ENCODE measurements at places on chromosomes 5 and 9. TPM values are rescaled to one million over a fixed set of nuclear protein-coding genes. Genes with fewer than 3 reads are reported as not detected.

The CDH6 gene
- 2.9 TPM for polyA plus RNA-seq

The RASGRF2 gene
- polyA plus RNA-seq: 0.85 TPM

The SHISAL2B gene
- not detected for polyA plus RNA-seq

The CEP120 gene
- 23.1 TPM for polyA plus RNA-seq

The TLX3 gene
- not detected for polyA plus RNA-seq

The PDE8B gene
- 2.2 TPM for polyA plus RNA-seq

The PCDHA10 gene
- 0.02 TPM for polyA plus RNA-seq

The ZNF618 gene
- 5.4 TPM for polyA plus RNA-seq

The MYOZ3 gene
- polyA plus RNA-seq: 0.04 TPM

The UGT3A1 gene
- polyA plus RNA-seq: not detected

The WDR38 gene
- polyA plus RNA-seq: not detected

GRCh38 chr5:105740242-105740641 lies 1930.5 kb downstream of the EFNA5 start:
- DNase-seq: no peak

GRCh38 chr9:69499407-69499806 lies 172.8 kb downstream of the APBA1 start:
- no peak for DNase-seq

- no peak for DNase-seq
These were observed 11.4 kb downstream of the KYAT1 start for GRCh38 chr9:128870128-128870940.

DNA sequence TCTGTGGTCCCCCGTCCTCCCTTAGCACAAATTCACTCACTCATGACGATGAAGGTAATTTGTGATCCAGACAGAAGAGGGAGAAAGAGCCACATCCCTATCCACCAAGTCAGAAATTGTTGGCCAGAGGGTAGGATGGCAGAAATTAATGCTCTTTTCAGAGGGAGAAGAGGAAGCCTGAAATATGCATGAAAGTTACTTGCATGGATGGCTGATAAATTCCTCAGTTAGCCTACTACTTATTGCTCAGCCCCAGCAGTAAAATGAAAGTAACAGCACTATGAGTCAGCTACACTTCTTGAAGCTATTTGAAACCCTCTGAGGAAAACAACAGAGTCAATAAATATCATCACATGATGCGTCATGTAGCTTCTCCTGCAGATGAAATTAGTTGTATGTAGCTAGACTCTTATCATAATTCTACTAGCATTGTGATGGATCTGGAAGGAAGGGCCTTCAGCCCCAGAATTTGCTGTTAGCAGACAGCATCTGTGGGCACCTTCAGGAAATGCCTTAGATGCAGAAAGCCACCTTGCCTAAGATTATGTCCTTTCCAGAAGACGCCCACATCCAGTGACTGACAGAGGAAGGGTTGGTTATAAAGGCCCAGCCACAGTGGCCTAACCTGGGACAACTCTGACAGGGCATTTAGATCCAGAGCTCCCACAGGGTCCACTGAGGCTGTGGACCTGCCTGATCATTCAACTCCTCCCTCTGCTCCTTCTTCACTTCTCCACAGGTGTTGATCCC lies 81.2 kb upstream of the CCDC112 start:
- peak; percentile 93 for DNase-seq

GRCh38 chr5:126808521-126808988 lies 31.6 kb downstream of the LMNB1 start:
- DNase-seq: no peak

DNA sequence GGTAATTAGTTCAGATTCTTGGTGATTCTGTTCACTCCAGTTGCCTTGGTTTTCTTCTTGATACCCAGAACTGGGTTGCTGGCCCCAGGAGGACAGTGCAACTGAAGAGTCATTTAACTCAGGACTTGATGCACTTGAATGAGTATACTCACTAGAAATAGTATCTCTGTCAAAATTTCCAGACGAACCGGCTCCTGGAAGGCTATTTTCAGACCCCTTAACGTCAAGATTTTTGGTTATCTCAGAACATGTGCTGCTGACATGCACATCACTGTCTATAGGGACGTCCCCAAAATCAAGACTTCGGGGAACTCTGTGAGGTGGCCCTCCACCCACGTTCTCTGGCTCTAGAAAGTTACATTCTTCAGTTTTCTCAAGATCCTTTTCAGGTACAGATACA lies 56.7 kb upstream of the PCA3 start:
- DNase-seq: no peak

GRCh38 chr9:120876842-120877240 lies at the start of gene PHF19:
Gene PHF19 (minus strand): TSS chr9:120877188. CDS start chr9:120874741, 2,447 bp downstream.
- no peak for DNase-seq

- DNase-seq: no peak
These were observed 45.1 kb upstream of the HK3 start for GRCh38 chr5:176944268-176944667.

- no peak for DNase-seq
These were observed 275.3 kb downstream of the GADD45G start for GRCh38 chr9:89880161-89880560.

DNA sequence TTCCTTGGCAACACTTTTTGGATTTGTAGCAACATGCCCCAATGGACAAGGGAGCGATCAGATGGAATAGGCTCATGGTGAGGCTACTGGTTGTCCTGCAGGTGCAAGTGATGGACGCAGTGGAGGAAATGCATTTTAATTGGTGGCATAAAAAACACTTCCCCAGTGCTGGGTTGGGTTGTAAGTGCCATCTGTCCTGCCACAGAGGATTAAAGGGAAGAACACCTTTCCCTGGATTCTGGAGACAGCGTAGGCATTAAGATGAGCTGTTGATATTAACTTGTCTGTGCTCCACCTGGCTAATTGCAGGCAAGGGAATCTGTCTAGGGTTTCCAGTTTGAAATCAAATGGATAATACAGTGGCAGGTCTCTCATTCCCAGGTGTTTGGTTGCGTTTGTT lies 173.4 kb downstream of the ZNF462 start:
- DNase-seq: no peak

- DNase-seq: no peak
These were observed 93.0 kb upstream of the ANKRD55 start for GRCh38 chr5:56326116-56326515.

DNA sequence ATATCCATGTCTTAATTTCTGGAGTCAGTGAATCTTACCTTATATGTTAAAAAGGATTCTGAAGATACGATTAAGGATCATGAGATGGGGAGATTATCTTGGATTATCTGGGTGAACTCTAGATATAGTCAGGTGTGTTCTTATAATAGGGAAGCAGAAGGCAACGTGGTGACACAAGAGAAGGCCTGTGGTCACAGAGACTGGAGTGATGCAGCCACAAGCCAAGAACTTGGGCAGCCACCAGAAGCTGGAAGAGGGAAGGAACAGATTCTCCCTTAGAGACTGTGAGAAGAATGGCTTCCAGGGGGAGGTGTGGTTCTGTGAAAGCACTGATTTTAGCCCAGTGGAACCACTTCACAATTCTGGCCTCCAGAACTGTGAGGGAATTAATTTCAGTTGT lies 177.4 kb downstream of the ELAVL2 start:
- no peak for DNase-seq

DNA sequence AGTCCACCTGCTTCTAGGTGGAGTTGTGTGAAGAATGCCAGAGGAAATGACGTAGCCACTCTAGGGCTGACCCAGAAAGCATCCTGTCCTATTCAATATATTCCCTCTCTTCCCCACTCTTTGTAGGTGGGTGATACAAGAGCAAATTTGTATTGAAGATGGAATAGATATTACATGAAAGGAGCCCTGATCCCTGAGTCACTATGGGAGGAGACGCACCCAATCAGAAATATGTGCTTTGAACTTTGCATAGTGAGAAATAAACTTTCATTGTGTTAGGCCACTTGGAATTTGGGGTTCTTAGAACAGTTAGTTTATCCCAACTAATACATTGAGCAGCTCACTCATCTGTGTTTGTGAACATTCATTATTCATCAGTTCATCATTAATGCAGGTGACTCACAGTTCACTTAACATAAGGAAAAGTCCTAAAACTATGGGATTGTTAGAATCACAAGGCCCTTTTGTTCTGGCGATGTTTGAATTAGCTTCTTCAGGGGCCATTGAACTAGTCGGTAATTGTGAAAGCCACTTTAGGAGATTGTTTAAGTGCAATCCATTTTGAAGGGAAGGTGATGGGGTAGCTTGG lies 26.9 kb upstream of the NTRK2 start:
- no peak for DNase-seq

DNA sequence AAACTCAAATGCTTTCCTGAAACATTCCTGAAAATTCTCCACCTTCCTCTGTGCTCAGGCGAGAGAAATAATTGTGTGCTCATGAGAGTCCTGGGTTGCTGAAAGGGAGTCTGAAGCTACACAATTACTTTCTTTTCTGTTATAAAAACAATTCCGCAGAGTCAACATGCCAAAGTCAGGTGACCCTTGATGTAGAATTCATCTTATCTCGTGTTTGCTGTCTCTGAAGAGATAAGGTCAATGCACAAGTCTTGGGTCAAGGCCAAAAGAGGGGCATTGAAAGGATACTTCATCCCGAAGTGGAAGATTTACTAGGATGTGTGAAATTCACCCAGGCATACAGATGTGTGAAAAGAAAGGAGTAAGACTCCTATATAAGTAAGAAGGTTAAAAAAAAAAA lies 493.5 kb downstream of the SEMA5A start:
- no peak for DNase-seq

DNA sequence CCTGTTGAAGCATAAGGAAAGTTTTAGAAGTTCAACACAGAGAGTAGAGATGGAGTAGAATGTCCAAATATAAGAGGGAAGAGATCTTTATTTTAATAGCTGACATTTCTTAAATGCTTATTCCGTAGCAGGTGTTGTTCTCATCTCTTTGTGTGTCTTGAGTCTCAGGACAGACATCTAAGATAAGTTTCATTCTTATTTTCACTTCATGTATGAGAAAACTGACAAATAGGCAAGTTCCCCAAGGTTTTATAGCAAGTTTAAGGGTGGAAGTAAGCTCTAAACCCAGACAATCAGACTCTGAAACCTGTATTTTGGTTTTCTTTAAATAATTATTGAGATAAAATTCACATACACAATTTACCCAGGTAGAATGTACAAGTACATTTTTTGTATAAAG lies 228.4 kb upstream of the PPP1R2B start:
- no peak for DNase-seq

DNA sequence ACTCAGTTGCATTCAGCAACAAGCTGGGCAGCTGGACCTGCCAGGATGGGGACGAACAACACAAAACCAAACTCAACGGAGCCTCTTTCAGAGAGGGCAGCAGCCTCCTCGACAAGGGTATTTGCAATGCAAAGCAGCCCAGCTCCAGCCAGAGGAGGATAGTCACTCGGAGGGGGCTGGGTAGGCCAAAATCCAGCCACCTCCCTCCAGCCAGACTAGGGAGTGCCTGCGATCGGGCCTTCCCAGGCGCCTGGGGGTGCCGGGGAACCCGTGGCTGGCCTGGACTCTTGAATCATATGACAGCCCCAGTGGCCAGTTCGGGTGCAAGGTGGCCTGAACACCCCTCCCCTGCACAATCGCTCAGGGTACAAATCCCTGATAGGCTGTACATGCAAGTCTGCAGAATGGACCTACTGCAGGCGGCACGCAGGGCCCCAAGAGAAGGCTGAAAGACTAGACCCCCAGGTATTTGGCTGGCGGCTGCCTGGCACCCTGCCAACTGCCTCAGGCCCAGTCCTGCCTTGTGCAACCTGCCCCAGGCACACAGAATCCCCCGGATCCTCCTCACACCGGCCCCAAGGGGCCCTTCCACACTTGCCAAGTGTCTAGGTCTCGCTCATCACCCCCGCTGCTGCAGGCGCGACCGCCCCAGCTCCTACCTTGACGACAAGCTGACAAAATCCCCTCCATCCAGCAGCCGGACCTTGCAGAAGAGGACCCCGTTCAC lies 1.3 kb downstream of the EEIG1 start:
- no peak for DNase-seq

DNA sequence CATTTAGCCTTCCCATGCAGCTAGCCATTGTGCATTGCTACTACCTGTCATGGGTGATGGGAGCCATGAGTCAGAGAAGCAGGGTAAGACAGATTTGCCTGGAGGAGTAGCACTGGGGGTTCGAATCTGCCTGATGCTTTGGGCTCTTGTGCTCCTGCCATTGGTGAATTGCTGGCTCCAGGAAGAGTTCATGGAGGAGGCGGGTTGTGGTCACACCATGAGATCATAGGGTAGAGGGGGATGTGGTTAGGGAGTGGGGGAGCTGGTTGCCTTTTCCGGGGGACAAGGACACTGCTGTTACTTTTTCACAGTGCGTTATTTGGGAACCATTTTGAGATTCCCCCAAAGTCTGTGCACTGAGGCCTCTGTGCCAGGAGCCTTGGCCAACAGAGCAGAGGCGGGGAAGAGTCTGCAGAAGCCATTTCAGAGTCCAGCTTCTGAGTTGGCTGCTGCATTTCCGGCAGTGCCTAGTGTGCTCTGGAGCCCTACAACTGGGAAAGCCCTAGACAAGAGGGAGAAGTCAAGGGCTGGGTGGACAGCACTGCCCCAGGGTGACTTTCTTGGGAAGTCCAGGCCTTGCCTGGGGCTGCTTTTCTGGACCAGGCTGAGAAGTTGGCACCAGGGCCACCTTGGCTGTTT lies 6.2 kb downstream of the ANGPTL2 start:
- no peak for DNase-seq

DNA sequence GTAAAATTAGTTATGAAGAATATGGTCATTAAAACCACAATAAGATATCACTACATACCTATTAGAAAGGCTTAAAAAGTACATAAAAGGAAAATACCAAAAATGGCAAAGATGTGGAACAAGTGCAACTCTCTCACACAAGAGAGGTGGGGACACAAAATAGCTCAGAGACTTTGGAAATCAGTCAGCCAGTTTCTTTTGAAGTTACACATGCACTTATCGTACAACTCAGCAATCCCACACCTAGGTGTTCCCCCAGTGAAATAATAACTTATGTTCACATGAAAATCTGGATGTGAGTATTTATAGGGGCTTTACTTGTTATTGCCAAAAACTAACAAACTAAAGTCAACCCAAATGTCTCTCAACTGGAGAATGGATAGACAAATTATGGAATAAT lies 9.8 kb upstream of the RICTOR start:
- DNase-seq: no peak

DNA sequence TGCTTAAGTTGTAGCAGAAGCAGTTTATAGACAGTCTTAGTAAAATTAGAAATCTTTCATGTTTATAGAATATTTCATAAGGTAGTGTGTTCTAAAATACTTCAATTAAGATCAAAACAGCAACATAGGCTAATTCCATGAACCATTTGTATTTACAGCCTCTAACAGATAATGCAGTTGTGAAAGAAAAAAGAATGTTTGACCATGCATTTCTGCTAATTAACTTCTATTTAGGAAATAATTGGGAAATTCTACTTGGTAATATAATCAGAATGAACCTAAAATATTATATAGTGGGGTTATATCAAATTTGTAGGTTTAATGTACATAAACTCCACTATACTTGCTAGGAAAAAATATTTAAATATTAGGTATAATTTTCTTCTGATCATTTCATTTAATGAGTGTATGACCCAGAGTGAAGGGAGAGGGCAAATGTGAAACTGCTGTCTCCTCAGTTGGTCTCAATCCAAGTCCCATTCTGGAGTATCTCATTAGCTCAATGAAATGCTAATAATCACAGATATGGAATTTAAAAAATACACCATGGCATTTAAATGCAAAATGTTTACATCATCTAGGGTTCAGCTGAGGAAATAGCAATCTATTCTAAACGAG lies 34.9 kb downstream of the ALDH1A1 start:
- DNase-seq: no peak

- no peak for DNase-seq
These were observed 374.2 kb downstream of the MAN2A1 start for GRCh38 chr5:110063640-110064602.

GRCh38 chr9:133821601-133822429 lies 83.7 kb upstream of the SARDH start:
- no peak for DNase-seq

GRCh38 chr5:159824188-159825161 lies 91.8 kb upstream of the ADRA1B start:
- no peak for DNase-seq

- DNase-seq: no peak
These were observed 29.5 kb upstream of the SMAD5 start for GRCh38 chr5:136103118-136103517.
